ENCODE measurements at places on chromosomes 12 and 14. TPM values are rescaled to one million over a fixed set of nuclear protein-coding genes. Genes with fewer than 3 reads are reported as not detected.

DNA sequence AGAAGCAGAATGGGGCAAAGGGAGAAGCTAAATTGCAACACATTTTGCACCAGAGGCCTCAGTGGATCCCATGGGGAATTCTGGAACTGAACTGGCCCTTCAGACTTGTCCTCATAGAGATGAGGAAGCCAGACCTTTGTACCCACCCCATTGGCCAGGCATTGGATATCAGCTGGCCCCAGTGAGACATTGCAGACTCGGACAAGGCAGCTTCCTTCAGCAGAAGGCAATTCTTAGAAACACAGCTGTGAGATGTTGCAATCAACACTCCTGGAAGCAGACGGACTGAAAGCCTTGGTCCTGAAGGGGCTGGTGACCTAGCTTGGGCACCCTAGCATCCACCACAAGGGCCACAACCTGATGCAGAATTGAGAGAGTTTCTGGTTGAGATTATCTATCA is 218.1 kb downstream of the MSRB3 start:
- no peak for DNase-seq

DNA sequence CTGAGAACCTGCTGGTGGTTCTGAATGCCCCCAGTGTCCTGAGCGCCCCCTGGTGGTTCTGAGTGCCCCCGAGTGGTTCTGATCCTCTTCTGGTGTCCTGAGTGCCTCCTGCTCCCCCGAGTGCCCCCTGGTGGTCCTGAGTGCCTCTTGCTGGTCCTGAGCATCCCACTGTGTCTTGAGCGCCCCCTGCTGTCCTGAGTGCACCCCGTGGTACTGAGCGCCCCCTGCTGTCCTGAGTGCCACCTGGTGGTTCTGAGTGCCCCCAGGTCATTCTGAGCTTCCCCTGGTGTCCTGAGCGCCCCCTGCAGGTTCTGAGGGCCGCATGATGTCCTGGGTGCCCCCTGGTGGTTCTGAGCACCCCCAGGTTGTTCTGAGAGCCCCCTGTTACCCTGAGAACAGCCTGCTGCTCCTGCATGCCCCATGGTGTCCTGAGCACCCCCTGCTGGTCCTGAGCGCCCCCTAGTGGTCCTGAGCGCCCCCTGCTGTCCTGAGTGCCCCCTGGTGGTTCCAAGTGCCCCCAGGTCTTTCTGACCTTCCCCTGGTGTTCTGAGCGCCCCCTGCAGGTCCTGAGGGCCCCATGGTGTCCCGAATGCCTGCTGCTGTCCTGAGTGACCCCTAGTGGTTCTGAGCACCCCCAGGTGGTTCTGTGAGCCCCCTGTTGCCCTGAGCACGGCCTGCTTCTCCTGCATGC is 1165.4 kb downstream of the TMEM121 start:
- peak; percentile 14 for DNase-seq

GRCh38 chr12:28479683-28480082 is 289.4 kb downstream of the CCDC91 start:
- no peak for DNase-seq

GRCh38 chr12:6950811-6951540 is at the start of gene PTPN6:
PTPN6 (plus strand) TSS chr12:6951356; CDS start chr12:6951513, 157 bp downstream.
- DNase-seq, result no peak

DNA sequence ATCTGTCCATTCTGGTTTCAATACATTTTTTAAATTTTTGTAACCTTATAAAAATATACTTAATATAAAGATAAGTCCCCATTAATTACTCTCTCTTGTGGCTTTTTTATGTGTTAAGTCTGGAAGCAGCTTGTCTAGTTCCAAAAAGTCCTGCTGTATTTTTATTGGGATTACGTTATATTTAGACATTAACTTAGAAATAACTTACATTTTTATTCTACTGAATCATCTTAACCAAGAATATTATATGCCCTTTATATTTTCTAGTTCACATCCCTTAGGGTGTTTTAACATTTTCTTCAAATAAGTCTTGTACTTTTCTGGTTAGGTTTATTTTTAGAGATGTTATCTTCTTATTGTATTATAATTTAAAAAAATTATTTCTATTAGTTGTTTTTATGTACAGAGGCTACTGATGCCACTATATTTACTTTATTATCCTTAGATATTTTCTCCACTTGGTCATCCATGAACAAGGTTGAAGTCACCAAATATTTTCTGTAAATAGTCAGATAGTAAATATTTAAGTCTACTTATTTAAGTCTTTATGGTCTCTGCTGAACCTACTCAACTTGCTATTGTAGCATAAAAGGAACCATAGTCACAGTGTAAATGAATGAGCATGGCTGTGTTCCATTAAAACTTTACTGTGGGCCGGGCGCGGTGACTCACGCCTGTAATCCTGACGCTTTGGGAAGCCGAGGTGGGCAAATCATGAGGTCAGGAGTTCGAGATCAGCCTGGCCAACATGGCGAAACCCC is 132.4 kb upstream of the NEDD1 start:
- DNase-seq, result no peak

RIC8B gene
- polyA plus RNA-seq, result 5.4 TPM

KLRC2 gene
- not detected for polyA plus RNA-seq
